GM18507 (cell line): ENCODE measurements at places on chromosomes 2 and 18.

DNA sequence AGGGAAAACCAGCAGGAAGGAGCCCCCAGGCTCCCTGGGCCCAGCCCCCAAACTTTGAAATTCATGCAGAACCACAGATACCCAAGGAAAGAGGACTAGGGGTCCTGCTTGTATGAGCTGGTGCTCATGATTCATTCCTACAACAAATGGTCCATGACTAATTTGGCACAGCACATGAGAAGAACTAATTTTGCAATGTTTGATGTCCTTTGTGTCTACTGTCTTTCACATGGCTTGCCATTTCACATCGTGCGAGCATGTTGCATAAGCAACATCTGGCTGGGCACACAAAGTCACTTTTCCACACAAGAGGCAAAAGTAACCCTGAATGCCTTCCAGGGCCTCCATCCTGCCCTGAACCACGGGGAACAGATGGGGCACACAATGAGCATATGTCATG lies 149.6 kb upstream of the APCDD1 start:
- no peak for DNase-seq

DNA sequence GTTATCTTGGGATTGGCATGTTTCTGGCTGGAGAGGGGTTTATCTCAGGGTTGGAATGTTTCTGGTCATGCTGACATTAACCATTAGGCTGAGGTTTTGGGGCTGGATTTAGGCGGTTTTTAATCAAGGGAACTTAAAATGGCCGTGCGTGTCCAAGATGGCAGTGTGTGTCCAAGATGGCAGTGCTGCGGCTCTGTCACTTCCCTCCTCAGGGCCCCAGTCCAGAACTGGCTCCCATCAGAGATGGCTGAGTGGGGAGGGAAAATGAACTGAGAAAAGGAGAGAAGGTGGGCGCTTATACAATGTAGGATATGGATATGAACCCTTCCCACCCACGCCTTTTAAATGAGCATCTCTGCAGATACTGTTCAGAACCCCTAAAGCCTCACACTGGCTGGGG lies 175.5 kb upstream of the MYT1L start:
- no peak for DNase-seq

DNA sequence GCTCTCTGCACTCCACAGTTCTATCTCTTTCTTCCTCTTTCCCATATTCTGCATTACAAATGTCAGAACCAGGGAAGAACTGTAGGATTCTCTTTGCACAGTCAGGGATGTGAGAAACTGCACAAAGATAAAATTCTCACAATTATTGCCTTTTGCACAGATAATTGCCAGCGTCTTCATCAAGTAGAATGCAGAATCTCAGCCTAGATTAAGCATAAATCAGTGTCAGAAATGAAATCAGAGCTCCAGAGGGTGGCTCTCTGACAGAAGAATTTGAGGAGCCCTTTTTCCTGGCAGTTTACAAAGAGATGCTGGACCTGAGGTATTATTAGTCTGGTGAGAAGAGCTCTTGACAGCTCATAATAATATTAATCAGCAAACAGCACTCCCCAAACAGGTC lies 173.1 kb downstream of the PTH2R start:
- DNase-seq, result no peak

DNA sequence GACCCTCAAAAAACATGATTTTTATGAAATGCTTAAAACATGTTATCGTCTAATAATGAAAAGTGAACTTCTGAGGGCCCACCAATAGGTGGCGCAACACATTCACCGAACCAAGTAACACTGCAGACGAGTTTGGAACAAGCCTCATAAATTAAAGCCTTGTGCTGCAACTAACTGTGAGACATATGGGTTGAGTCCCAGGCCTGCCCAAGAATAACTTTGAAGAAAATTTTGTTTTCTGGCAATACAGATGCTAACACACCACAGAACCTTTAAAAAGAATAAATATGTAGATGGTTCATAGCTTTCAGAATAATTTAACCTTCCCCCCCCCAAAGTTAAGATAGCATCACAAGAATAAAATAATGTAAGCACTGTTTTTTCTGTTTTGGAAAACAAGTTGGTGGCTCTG lies 285.9 kb downstream of the RNF144A start:
- DNase-seq, result no peak

GRCh38 chr2:60441800-60442199 lies 111.7 kb downstream of the BCL11A start:
- no peak for DNase-seq

DNA sequence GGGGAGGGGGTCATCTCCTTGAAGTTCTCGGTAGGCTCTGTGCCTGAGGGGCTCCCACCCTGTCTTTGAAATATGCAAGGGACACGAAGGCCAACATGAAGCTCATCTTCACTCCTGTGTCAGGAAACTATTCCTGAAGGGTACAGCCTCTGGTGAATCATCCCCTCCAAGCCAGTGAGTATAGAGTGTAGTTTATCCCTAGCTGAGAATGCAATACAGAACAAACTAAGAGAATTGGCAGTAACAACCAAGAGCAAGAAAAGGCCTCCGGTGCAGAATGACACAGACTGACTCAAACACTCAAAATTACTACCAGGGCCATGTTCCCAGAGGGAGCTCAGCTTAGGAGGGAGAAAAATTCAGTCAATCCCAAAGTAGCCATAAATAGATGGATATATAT lies 413.3 kb downstream of the BCL11A start:
- no peak for DNase-seq

DNA sequence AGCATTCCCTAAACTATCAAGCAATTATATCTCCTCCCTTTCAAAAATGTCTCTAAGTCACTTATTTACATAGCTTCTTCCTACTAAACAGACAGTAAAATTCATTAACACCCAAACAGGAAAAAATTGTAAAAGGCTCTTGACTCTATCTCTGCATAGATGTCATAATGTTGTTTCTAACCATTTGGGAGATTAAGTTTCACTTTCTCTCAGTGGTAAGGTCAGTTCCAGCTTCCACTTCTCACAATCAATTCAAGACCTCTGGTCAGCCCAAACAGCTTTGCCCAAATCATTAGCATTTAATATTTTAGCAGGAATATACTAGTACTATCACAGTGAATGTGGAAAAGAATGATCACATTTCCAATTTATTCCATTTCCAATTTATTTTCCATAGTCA lies 374.3 kb upstream of the MC4R start:
- no peak for DNase-seq

DNA sequence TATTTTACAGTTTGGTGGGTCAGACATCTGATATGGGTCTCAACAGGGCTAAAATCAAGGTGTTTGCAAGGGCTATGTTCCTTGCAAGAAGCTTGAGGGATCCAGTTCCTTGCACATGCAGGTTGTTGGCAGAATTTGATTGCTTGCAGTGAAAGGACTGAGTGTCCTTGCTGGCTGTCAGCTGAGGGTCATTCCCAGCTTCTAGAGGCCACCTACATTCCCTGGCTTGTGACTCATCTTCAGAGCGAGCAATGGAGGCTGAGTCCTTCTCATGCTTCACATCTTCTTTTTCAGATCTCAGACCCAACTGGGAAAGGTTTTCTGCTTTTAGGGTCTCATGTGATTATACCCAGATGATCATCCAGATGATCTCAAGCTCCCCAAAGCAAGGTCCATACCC lies 12.4 kb downstream of the MEX3C start:
- no peak for DNase-seq

- no peak for DNase-seq
Measured at GRCh38 chr2:71613953-71614925, 160.9 kb downstream of the DYSF start.

GRCh38 chr18:50277942-50278341 lies 3.4 kb downstream of the MBD1 start:
- DNase-seq, result no peak

- no peak for DNase-seq
Measured at GRCh38 chr2:21772624-21773023, 648.9 kb downstream of the TDRD15 start.

DNA sequence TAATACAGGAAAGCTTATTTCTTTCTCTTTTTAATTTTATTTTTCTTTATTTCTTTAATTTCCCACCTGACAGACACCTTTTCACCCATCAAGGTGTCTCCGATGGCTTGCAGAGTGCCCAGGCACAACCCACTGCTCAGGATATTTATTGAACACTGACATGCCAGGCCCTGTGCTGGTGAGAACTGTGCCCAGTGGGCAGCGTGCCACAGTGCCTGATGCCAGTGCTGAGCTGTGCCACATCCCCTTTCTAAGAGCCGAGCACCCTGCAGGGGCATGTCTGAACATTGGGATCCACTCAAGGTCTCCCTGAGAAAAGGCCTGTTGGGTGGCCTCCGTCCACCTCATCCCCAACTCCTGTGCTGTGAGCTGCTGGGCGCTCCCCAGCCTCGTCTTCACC lies 158.6 kb upstream of the RAB6C start:
- DNase-seq, result no peak

GRCh38 chr2:152548111-152548875 lies 169.0 kb downstream of the PRPF40A start:
- DNase-seq, result no peak

DNA sequence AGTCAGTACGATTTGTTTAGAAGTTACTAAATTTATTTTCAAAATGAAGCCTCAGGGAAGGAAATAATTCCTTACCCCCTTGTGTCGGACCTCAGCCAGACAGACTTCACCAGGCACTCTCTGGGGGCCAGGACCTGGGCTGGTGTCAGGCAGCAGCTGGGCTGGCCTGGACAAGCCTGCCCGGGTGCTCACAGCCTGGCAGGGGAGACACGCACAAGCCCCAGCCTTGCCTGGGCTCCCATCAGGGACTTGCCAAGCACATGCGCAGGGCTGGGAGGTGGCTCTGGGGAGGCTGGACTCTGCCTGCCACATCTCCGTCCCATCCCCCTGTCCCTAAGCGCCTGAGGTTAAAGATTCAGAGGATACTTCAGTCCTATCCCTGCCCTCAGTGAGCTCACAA lies 56.8 kb upstream of the HS6ST1 start:
- no peak for DNase-seq

- DNase-seq, result no peak
Measured at GRCh38 chr2:208542465-208543041, 136.0 kb downstream of the PTH2R start.

DNA sequence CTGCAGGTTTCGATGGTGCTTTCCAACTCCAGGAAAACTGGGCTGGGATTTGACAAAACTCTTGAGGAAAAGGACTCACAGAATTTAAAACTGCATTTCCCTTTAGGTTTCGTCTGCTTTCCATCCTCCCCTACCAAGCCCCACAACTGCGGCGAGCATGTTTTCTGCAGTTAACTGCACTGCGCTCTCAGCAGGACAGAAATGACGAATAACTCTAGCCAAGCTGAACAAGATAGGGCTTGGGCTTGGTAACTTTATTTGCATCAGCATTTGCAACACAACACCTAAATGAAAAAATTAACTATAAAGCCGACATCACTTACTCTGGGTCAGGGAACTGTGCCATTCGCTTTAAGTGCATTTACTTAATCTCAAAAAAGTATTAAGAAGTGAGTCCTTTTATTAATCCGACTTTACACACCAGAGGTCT lies 669 bp upstream of the PIKFYVE start:
- DNase-seq, result no peak

GRCh38 chr2:73964223-73964622 lies 20.5 kb upstream of the TET3 start:
- DNase-seq, result no peak

DNA sequence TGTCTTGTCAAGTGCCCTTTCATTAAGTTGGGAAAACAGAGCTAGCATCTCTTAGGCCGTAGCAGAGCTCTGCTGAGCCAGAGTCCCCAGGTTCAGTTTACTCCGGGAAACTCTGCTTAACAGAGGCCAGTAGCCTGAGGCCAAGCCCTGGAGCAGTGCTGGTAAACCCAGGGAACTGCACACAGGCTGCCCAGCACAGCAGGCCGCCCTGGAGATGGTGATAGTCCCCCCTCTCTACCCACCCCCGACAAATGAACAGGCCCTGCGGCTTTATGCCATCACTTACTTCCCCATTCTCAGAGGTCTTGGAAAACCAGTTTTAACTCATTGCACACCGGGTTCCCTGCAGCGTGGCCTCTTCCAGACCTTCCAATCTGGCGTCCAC lies 3.5 kb downstream of the CNNM4 start:
- DNase-seq, result no peak

- no peak for DNase-seq
Measured at GRCh38 chr2:238404406-238405216, 22.1 kb upstream of the ASB1 start.

DNA sequence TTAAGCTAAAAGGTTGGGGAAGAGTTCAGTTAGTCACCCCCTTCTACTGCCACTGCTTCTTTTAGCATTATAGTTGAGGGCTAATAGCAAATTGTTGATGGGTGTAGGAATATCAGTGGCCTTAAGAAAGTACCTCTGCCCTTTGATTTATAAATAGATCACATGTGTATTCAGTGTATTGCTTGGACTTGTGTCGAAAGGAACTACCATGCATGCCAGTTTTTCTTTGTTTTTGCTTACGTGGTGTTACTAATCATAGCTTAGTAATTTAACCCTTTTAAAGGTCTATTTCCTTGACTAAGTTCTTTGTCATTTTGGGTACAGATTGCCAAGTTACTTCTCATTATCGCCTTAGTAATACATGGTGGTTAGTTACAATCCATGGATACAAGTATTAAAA lies 85.6 kb downstream of the MIB1 start:
- no peak for DNase-seq

DNA sequence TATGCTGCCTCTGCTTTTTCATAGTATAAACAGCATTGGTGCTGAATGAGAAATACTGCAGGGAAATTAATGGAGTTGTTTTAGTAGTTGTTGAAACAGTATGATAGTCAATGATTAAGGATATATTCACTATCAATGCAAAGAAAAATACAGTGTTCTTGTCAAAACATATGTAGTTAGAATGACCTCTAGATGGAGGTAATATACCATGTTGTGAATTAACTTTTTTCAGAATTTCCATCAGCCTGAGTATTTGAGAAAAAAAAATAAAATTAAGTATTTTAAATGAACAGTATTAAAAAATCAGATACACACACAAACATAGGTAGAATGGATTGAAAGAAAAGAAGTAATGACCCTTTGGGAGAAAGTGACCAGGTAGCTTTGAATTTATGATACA lies 59.5 kb downstream of the RMDN2 start:
- no peak for DNase-seq

- DNase-seq, result no peak
Measured at GRCh38 chr2:154130821-154131220, 259.1 kb downstream of the GALNT13 start.

- no peak for DNase-seq
Measured at GRCh38 chr2:205066081-205066480, 520.8 kb downstream of the PARD3B start.

- no peak for DNase-seq
Measured at GRCh38 chr2:64311948-64312621, 141.9 kb upstream of the LGALSL start.

- no peak for DNase-seq
Measured at GRCh38 chr18:63189817-63190216, 129.8 kb downstream of the BCL2 start.

DNA sequence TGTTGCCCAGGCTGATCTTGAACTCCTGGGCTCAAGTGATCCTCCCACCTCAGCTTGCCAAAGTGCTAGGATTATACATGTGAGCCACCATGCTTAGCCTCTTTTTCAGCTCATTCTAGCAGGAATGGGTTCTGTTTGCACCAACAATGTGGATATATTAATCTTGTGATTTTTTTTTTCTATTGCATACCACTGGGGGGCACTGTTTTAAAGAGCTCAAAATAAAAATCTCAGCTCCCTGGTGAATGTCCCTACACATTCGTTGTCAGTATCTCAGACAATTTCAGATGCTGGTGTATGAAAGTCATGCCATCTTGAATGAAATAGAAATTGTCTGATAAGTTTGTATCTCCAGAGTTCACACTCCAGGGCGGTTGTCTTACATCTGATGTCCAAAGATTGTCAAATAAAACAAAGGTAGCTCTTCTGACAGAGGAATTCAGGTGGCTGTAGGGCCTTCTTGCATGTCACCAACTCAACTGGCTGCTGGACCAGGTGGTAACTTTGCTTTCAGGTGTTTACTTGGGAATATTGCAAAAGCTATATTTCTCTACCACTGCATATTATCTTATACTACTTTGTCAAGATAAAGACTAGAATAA lies 3.1 kb upstream of the MATN3 start:
- no peak for DNase-seq
